Esophagus muscularis mucosa (tissue), 4 donors: ENCODE measurements at places on chromosomes 12 and 14.

- H3K27me3 ChIP-seq = no peaks in the 10 kb centered on the region
- H3K4me1 ChIP-seq = peaks cover 26% of the 10 kb centered on the region
- H3K36me3 ChIP-seq = no peaks in the 10 kb centered on the region
- no peak for DNase-seq
- no peak overlapping the region for H3K4me3 ChIP-seq
These were observed 123.7 kb upstream of the MDM1 start for GRCh38 chr12:68455691-68456345.

DNA sequence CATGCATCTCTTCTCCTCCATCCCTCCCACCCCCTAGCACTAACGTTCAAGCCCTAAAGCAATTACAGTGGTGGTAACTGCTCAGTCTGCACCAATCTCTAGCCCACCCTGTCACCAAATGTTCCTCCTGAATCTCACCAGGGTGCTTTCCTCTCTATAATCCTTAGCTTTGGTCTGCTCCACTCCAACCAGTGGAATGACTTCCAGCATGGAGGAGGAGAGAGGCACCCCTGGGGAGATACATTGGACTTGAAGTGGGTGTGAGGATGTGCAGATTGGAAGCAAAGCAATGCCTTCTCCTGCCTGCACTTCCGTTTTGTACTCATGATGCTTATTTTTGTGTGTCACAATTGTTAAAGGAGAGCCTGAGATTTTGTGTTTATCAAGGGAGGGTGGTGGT, 24.1 kb upstream of the RPS6KA5 start:
- H3K27me3 ChIP-seq = no peaks in the 10 kb centered on the region
- no peaks in the 10 kb centered on the region for H3K36me3 ChIP-seq
- no peak for DNase-seq
- H3K4me3 ChIP-seq = no peak overlapping the region
- H3K27ac ChIP-seq = no peak overlapping the region

DNA sequence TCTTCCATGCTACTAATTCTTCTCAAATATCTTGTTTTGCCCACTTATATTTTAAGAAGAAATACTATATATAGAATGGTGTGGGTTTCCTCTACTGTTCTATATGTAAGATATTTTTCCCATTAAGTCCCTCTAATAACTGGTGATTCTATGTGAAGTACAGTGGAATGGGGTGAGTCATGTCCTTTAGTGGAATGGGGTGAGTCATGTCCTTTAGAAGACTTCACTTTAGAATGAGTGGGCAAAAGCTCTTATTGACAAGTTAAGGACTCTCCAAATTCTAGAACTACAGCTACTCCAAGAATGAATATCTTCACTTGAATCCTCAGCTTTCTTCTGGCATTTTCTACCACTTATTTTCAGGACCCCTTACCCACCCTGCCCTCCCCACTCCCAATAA, 349.9 kb downstream of the ETNK1 start:
- no peak overlapping the region for H3K27ac ChIP-seq
- DNase-seq = no peak
- H3K27me3 ChIP-seq = no peaks in the 10 kb centered on the region
- no peaks in the 10 kb centered on the region for H3K4me1 ChIP-seq
- no peaks in the 10 kb centered on the region for H3K36me3 ChIP-seq

GRCh38 chr12:103100257-103100831, 142.9 kb downstream of the ASCL1 start:
- H3K4me3 ChIP-seq = no peak overlapping the region
- no peak overlapping the region for H3K27ac ChIP-seq
- H3K36me3 ChIP-seq = no peaks in the 10 kb centered on the region
- DNase-seq = no peak
- H3K27me3 ChIP-seq = peaks cover 8% of the 10 kb centered on the region

- peak overlapping the region; percentile 99 for H3K27ac ChIP-seq
- no peak for DNase-seq
- H3K36me3 ChIP-seq = no peaks in the 10 kb centered on the region
- peaks cover 40% of the 10 kb centered on the region for H3K4me1 ChIP-seq
These were observed 1.1 kb downstream of the NAP1L1 start for GRCh38 chr12:76083246-76083903.

- no peak overlapping the region for H3K27ac ChIP-seq
- H3K27me3 ChIP-seq = no peaks in the 10 kb centered on the region
- H3K4me1 ChIP-seq = no peaks in the 10 kb centered on the region
- H3K36me3 ChIP-seq = no peaks in the 10 kb centered on the region
- no peak overlapping the region for H3K4me3 ChIP-seq
These were observed 150.9 kb downstream of the ANO2 start for GRCh38 chr12:5794156-5794555.

DNA sequence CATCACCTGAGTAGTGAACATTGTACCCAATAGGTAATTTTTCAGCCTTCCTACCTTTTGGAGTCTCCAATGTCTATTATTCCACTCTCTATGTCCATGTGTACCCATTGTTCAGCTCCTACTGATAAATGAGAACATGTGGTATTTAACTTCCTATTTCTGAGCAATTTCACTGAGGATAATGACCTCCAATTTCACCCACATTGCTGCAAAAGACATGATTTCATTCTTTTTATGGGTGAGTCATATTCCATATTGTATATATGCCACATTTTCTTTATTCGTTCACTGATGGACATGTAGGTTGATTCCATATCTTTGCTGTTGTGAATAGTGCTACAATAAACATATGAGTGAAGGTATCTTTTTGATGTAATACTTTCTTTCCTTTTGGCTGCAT, 16.4 kb upstream of the BTG1 start:
- H3K4me1 ChIP-seq = peaks cover 14% of the 10 kb centered on the region
- no peak overlapping the region for H3K4me3 ChIP-seq
- DNase-seq = no peak
- no peaks in the 10 kb centered on the region for H3K27me3 ChIP-seq

DNA sequence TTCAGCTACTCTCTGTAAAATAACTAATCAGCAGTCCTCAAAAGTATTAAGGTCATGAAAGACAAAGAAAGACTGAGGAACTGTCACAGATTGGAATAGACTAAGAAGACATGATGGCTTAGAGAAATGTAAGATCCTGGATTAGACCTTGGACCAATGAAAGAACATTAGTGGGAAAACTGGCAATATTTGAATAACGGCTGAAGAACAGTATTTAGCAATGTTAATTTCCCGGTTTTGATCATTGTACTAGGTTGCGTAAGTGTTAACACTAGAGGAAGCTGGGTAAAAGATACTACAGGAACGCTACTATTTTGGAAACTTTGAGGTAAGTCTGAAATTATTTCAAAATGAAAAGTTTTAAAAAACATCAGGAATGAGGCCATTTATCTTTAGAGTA, 98.8 kb upstream of the RESF1 start:
- no peak for DNase-seq
- H3K4me3 ChIP-seq = no peak overlapping the region
- H3K27me3 ChIP-seq = no peaks in the 10 kb centered on the region
- no peaks in the 10 kb centered on the region for H3K36me3 ChIP-seq
- H3K27ac ChIP-seq = no peak overlapping the region
- no peaks in the 10 kb centered on the region for H3K4me1 ChIP-seq

DNA sequence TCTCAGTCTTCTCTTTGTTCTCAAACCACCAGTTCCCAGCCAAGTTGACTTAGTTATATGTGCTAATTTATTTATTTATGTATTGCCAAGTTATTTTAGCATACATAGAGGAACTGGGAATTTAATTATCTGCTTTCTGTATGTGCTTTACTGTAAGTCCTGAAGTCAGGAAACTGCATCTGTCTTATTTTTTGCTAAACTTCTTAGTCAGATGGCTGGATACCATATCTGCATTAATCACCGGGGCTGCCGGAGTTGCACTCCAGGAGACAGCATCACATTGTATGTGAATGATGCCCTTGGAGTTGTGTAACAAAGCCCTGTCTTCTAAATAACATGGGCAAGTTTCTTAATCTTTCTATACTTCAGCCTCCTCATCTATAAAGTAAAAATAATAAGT, 96.2 kb downstream of the MON2 start:
- no peaks in the 10 kb centered on the region for H3K27me3 ChIP-seq
- no peak overlapping the region for H3K27ac ChIP-seq
- H3K36me3 ChIP-seq = peaks cover 52% of the 10 kb centered on the region
- no peaks in the 10 kb centered on the region for H3K4me1 ChIP-seq

GRCh38 chr12:45612044-45612794, 117.3 kb upstream of the ARID2 start:
- no peak for DNase-seq
- H3K4me3 ChIP-seq = no peak overlapping the region
- no peaks in the 10 kb centered on the region for H3K27me3 ChIP-seq
- peaks cover 7% of the 10 kb centered on the region for H3K4me1 ChIP-seq
- no peaks in the 10 kb centered on the region for H3K36me3 ChIP-seq
- no peak overlapping the region for H3K27ac ChIP-seq

- H3K27ac ChIP-seq = no peak overlapping the region
- H3K27me3 ChIP-seq = peaks cover 52% of the 10 kb centered on the region
- H3K36me3 ChIP-seq = no peaks in the 10 kb centered on the region
- H3K4me1 ChIP-seq = no peaks in the 10 kb centered on the region
- H3K4me3 ChIP-seq = no peak overlapping the region
These were observed 379.8 kb downstream of the MED13L start for GRCh38 chr12:115897729-115898128.

- H3K4me3 ChIP-seq = no peak overlapping the region
- H3K27me3 ChIP-seq = no peaks in the 10 kb centered on the region
- no peaks in the 10 kb centered on the region for H3K36me3 ChIP-seq
- H3K4me1 ChIP-seq = no peaks in the 10 kb centered on the region
- no peak for DNase-seq
These were observed 78.2 kb downstream of the HMGA2 start for GRCh38 chr12:65902500-65902899.

DNA sequence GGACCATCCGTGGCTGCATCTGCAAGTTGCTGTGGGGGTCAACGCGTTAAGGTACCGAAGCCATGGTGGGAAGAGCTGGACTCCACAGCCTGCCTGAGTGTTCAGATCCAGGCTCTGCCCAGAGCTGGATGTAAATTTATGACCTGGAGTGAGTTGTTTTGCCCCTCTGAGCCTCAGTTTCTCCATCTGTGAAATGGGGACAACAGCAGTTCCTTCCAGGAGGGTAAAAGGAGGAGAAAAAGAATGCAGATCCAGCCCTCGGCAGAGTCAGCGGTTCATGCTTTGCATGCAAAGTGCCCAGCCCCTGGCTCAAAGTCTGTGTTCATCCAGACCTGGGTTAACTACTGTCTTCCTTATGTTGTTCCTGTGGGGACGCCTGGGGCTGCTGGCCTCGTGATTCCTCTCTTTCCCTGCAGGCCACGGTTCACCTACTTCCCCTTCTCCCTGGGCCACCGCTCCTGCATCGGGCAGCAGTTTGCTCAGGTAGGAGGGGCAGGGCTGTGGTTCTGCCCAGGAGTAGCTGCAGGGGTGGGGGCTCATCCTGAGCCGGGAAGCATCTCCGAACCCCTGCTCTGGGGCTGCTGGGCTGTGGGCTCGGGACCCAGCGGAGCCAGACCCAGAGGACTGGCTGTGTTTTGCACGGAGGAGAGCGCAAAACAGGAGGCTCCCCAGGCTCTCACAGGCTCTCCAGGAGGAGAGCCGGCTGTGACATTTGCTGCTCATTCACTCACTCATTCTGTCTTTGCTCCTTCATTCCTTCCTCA, 41.9 kb downstream of the CYP46A1 start:
- peaks cover 15% of the 10 kb centered on the region for H3K4me1 ChIP-seq
- H3K36me3 ChIP-seq = no peaks in the 10 kb centered on the region
- no peaks in the 10 kb centered on the region for H3K27me3 ChIP-seq
- H3K4me3 ChIP-seq = no peak overlapping the region
- DNase-seq = no peak

- no peaks in the 10 kb centered on the region for H3K27me3 ChIP-seq
- H3K27ac ChIP-seq = no peak overlapping the region
- no peak for DNase-seq
These were observed 201.2 kb downstream of the ANO4 start for GRCh38 chr12:100995771-100996170.

DNA sequence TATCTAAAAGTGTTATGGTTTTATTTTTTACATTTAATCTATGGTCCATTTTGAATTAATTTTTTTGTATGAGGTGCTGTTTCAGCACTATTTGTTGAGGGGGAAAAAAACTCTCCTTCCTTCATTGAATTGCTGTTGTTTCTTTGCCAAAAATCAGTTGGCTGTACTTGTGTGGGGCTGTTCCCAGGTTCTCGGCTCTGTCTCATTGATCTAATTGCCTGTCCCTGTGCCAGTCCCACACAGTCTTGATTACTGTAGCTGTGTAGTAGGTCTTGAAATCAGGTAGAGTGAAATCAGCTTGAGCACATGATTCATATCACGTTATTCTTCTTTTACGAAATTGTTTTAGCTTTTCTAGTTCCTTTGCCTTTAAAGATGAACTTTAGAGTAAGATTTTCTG, 109.7 kb downstream of the ADGRD1 start:
- DNase-seq = no peak
- H3K27me3 ChIP-seq = no peaks in the 10 kb centered on the region

DNA sequence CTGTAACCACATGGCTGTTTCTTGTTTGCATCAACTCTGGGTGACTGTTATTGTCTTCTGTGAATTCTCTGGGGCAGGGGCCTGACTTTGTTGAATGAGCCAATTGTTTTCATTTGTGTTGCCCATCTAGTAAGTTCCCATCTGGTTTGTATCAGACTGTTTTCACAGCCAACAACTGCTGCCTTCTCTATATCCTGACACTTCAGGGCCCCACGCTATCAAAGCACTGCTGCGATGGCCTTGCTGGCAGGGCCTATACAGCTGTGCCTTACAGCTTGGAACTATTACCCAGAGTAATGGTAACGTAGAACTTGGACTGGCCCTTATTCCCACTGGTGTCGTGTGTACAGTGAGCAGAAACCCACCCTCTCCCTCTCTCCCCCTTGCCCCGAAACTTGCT, 104.3 kb upstream of the DACT1 start:
- no peaks in the 10 kb centered on the region for H3K36me3 ChIP-seq
- no peak for DNase-seq
- peak overlapping the region; percentile 55 for H3K27ac ChIP-seq
- peaks cover 9% of the 10 kb centered on the region for H3K4me1 ChIP-seq
- no peaks in the 10 kb centered on the region for H3K27me3 ChIP-seq
- H3K4me3 ChIP-seq = no peak overlapping the region

DNA sequence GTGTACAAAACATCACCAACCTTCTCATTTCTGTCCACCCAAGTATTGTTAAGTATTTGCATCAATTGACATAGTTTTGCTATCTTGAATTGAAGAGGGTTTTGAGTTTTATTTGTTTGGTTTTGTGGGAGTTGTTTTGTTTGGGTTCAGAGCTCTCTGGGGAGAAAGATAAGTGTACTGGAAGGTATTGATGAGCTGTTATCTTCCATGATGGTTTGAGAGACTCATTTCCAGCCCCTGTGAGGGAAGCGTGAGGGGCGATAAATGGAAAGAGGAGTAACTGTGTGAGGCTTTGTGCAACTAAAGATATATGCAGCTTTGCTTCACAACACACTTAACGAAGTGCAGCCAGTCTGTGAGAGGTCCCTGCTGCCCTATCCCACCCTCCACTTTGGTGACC, 15.7 kb upstream of the CIPC start:
- no peaks in the 10 kb centered on the region for H3K27me3 ChIP-seq
- no peak overlapping the region for H3K4me3 ChIP-seq
- no peak for DNase-seq
- H3K4me1 ChIP-seq = peaks cover 11% of the 10 kb centered on the region
- H3K27ac ChIP-seq = no peak overlapping the region
